Type B pancreatic cell (in vitro differentiated cells): ENCODE measurements at places on chromosomes 12 and 14.

DNA sequence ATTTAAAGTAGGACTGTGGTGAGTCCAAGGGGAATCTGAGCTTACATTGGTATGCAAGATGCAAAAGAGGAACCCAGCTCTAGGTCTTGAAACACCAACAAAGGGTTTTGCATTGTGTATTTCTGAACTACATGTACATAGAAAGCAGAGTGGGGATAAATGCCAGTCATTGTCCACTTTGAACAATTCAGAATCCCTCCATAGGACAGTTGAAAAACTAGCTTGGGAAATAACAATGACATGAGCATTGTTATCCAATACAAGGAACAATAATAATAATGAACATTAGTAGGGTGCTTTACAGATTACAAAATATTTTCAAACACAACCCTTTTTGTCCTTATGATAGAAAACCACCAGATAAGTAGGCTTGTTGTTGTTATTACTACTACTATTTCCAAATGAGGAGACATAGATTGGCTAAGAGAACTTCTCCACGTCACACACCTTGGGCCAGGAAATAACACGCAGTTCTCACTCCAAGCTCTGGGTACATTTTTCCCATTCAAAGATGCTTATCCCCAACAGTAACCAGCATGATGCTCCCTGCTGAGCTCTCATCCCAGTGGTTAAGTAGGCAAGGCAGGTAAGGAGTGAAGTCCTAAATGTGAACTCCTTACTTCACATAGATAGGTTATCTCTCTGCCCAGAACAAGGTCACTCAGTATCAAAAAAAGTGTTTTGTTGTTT, 51.7 kb upstream of the RASSF8 start:
- no peak for DNase-seq

DNA sequence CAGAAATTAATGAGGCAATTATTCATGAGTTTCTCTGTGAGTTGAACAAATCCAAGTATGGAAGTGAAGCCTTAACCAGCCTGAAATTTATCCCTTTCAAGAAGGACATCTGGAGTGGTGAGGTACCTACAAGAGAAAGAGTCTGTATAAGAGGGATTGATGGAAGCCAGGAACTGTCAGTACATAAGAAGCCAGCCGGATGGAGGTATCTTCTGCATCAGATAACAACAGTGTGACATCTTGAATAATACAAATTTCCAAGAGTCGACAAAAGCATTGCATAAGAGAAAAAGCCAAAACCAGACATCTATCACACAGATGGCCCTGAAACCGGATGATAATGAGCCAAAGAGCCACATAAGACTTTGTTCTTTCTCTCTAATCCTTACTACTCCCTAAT, 781.2 kb downstream of the FLRT2 start:
- no peak for DNase-seq

DNA sequence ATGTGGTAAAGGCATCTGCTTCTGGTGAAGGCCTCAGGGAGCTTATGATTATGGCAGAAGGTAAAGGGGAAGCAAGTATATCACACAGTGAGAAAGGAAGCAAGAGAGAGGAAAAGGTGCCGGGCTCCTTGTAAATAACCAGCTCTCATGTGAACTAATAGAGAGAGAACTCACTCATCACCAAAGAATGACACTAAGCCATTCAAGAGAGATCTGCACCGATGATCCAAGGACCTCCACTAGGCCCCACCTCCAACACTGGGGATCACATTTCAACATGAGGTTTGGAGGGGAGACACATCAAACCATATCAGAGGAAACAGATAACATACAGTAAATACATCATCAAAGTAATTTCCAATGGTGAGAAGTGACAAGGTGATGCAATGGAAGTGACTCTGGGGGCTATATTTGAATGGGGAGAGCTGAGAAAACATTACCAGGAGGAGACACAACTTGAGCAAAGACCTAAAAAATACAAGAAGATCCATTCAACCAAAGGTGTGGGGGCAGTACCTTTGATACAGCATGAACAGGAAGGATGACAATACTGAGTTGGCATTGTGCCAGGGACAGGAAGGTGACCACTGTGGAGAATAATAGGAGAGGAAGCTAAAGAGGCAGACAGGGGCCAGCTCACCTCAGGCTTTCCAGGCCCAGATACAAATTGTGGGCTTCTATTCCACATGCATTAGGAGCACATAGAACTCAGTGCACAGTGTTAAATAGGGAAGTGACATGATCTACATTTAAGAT, 134.4 kb upstream of the GRIP1 start:
- DNase-seq: no peak

- DNase-seq: no peak
Measured at GRCh38 chr14:103377522-103378037, 7.6 kb upstream of the MARK3 start.

GRCh38 chr12:130491421-130492357, 154.0 kb downstream of the PIWIL1 start:
- no peak for DNase-seq

DNA sequence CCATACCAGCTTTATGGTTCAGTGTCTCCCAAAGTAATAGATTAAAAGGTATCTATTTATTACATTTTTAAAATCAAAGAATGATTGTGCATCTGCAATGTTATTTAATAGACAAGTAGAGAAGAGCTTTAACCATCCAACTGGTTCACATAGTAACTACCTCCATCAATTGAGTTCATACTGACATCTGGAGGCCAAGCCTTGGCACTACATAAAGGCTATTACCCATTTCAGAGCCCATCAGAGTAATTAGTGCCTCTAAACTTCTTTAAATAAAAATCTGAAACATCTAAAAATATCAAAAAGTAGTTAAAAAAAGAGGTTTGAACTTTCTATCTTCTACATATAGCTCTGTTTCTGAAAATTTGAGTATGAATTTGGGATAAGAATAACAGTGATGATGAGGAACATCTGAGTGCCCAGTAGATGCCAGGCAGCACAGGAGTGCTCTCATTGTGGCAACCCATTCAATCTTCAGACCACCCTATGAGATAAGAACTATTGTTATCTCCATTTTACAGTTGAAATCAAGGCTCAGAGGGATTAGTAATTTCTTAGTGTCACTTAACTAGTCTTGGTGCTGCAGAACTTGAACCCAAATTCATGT, 132.9 kb upstream of the DAAM1 start:
- DNase-seq: no peak

GRCh38 chr12:87687362-87687761, 341.8 kb downstream of the C12orf50 start:
- no peak for DNase-seq

GRCh38 chr14:38790916-38791315, 312.1 kb downstream of the SEC23A start:
- no peak for DNase-seq

DNA sequence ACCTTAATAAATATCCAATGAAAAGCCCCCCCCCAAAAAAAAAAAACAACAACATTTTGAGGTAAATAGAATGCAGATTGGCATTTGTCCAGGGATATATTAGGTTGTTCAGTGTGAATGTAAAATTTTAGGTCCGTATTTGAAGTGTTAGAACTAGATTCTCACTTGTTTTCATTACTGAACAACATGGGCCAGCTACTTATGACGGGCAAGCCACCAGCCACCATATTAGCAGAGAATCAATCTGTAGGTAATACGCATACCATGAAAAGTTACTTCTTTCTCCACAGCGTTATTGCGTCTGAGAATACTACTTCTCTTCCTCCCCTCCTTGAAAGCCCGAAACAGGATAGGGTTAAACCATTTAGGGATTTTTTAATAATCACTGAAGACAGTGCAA, 5.4 kb downstream of the FLRT2 start:
- no peak for DNase-seq

- DNase-seq: no peak
Measured at GRCh38 chr14:51182131-51182565, 57.9 kb upstream of the TMX1 start.

GRCh38 chr12:4370265-4370664, 9.2 kb downstream of the FGF23 start:
- no peak for DNase-seq

GRCh38 chr12:49706351-49707127, 666 bp downstream of the FMNL3 start:
- no peak for DNase-seq

- no peak for DNase-seq
Measured at GRCh38 chr12:34126239-34126641, 103.9 kb downstream of the ALG10 start.

GRCh38 chr12:89160716-89161123, 191.6 kb downstream of the DUSP6 start:
- no peak for DNase-seq

GRCh38 chr12:112408621-112409020, 784 bp downstream of the RPL6 start:
- no peak for DNase-seq

DNA sequence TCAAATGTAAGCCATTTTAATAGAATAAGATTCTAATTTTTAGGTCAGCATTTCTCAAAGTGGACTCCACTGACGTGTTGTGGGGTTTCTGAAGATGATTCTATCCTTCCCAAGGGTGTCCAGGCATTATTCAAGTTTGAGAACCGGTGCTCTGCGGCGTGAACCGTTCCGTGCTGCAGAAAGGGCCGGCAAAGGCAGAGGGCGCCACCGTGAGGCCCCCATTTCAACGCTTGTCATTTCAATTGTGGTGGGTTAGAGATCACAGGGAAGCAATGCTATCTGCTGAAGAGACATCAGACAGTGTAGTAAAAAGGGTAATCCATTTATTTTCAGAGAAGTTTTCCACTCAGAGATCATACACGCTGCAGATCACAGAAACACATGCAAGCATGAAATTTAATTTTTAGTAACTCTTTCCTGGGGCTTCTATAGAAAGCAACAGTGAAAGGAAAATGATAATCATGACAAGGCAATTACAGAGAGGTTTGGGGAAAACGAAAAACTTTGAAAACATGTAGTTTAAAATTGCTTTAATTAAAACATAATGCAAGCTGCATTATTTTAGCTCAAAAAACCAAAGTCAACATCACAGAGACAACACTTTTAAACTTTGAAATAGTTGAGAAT, 201.7 kb downstream of the EXOC5 start:
- no peak for DNase-seq

GRCh38 chr14:28297559-28297958, 469.0 kb upstream of the FOXG1 start:
- no peak for DNase-seq

GRCh38 chr14:95023115-95023514, 134.2 kb downstream of the DICER1 start:
- no peak for DNase-seq

GRCh38 chr12:109461049-109461845, 15.9 kb downstream of the KCTD10 start:
- no peak for DNase-seq

DNA sequence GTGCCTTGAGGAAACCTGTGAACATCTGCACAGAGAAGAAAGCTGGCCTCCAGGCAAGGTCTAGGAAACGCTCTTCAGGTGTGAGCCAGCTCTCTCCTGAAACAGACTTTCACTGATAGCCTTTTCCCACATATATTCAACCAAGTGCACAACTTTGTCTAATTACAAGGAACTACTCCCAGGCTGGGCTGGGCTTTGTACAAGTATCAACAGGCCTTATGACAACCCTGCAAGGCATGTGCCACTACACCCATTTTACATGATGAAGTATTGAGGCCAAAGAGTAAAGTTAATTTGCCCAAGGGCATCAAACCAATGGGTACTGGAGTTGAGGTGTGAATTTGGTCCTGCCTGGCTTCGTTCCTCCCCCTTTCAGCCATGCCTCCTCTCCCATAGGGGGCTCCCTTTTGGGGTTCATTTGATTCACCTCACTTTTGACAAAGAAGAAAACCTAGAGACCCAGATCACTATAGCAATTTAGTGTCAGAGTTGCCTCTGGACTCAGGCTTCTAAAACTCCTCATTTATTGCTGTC, 2.1 kb downstream of the CSRP2 start:
- no peak for DNase-seq

DNA sequence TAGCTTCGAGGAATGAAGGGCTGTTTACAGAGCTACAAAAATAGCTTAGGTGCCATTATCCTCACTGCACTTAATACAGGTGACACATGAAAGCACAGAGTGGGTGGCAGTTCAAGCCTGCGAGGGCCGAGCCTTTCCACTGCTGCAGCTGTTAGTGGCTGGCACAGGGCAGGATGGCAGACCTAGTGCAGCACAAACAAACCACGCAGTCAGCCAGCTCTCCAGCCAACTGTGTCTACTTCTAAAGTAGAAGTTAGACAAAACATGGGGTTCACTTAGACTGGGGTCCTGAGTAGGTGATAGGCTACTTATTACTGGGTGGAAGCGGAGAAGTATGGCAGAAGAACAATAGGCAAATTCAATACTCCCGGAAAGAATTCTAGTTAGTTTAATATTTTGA, 95.4 kb downstream of the DUSP16 start:
- no peak for DNase-seq

DNA sequence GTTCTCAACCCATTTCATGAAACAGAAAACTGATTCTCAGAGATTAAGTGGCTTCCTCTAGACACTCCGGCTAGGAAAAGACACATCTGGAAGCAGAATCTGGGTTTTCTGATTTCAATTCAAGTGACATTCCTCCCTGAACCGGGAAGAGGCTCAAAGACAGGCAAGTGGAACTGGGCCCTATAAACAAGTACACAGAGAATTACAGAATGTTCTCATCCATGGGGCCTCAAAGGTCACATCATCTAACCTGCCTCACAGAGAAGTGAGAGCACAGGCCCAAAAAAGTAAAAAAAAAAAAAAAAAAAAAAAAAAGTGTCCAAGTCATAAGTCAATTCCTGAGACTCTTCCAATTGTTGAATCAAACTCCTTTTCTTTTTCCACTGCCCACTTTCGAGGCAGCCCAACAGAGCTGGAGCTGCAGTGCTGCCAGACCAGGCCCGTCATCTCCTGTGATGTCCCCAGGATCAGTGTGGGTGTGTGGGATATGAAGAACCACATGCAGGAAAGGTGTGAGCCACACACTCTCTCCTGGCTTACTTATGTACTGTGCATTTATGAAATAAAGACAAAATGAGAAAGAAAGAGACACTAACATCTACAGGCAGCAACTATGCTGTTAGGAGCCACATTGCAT, 2.8 kb upstream of the KRT1 start:
- no peak for DNase-seq

DNA sequence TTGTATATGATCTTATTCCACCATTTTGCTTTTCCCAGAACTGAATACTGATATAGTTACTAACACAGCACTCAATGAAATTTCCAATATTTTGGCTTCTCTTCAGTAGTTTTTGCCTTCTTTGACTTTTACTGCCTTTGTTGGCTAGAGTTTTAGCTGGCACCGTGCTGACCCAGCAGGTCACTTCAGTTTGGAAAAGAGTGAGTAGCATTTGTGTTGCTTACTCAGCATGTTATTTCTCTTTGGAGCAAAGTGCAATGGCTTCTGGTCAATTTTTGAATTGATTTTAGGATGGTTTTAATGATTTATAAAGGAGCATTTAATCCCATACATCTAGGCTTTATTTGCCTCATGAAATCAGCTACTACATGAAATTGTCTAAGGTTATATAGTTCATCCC, 119.2 kb downstream of the ETNK1 start:
- DNase-seq: no peak

- DNase-seq: no peak
Measured at GRCh38 chr12:92828565-92828964, 100.5 kb downstream of the EEA1 start.

- DNase-seq: no peak
Measured at GRCh38 chr12:92876496-92876895, 52.6 kb downstream of the EEA1 start.
